ENCODE measurements at places on chromosomes 5 and 9. TPM values are rescaled to one million over a fixed set of nuclear protein-coding genes. Genes with fewer than 3 reads are reported as not detected.

GRCh38 chr5:4023091-4023752 lies 427.6 kb downstream of the IRX1 start:
- no peak overlapping the region for H3K27ac ChIP-seq
- H3K36me3 ChIP-seq: no peaks in the 10 kb centered on the region
- H3K4me1 ChIP-seq: no peaks in the 10 kb centered on the region
- no peak for DNase-seq
- H3K27me3 ChIP-seq: no peaks in the 10 kb centered on the region
- no peak overlapping the region for H3K4me3 ChIP-seq

DNA sequence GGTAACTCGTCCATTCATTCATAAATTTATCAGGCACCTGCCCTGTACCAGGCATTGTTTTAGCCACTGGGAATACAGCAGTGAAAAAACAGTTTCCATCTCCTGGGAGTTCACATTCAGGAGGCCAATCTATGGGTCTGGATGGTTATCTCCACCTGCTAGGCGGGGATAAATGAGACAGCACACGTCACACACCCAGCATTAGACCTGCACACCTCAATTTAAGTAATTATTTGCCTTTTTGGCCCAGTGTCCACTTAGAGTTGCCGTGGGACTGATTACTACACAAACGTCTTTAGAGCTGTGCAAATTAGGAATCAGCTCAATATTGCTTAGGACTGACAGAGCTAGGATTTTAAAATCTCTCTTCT lies 46.1 kb downstream of the STK10 start:
- peak overlapping the region; percentile 69 for H3K27ac ChIP-seq
- H3K4me3 ChIP-seq: no peak overlapping the region
- no peaks in the 10 kb centered on the region for H3K27me3 ChIP-seq
- DNase-seq: no peak
- peaks cover 30% of the 10 kb centered on the region for H3K4me1 ChIP-seq
- no peaks in the 10 kb centered on the region for H3K36me3 ChIP-seq

- H3K4me3 ChIP-seq: no peak overlapping the region
- no peaks in the 10 kb centered on the region for H3K4me1 ChIP-seq
- no peaks in the 10 kb centered on the region for H3K27me3 ChIP-seq
- no peaks in the 10 kb centered on the region for H3K36me3 ChIP-seq
- H3K27ac ChIP-seq: no peak overlapping the region
Observed at GRCh38 chr5:59178071-59178470, 595.2 kb downstream of the RAB3C start.

DNA sequence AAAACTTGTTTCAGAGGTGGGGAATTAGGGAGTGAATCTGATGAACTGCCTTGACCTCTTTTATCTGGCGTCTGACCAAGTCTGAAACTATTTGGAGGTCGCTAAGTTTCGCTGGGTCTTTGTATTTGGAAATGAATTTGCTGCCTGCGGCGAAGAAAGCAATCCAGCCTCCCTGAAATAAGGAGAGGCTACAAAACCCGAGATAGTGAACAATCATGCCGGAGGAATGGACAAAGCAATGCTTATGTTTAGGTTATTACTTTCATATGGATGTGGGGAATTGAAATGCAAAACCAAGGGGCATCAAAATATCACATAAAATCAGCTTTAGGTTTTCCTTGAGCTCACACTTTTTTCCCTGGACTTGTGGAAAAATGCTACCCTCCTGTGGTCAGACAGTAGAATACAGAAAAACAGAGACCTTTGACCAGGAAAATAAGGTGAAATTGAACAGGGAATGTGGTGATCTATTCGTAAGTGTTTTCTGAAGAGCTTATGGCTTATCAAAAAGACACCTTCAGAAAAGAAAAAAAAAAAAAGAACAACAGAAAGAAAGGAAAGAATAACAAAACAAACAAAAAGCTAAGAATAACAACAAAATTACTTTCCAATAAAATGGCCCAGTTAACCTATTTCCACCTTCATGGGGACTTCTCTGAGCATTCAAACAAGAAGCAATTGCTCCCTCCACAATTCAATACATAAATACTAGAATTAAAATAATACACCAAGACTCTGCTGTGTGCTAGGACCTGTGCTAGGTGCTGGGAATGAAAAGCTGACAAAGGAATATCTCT lies 68.6 kb upstream of the DPYSL3 start:
- H3K4me1 ChIP-seq: no peaks in the 10 kb centered on the region
- no peak overlapping the region for H3K4me3 ChIP-seq
- peak overlapping the region; percentile 13 for H3K27ac ChIP-seq

GRCh38 chr5:72818866-72819534 lies 2.5 kb downstream of the TNPO1 start:
- peaks cover 17% of the 10 kb centered on the region for H3K4me1 ChIP-seq
- H3K36me3 ChIP-seq: no peaks in the 10 kb centered on the region

DNA sequence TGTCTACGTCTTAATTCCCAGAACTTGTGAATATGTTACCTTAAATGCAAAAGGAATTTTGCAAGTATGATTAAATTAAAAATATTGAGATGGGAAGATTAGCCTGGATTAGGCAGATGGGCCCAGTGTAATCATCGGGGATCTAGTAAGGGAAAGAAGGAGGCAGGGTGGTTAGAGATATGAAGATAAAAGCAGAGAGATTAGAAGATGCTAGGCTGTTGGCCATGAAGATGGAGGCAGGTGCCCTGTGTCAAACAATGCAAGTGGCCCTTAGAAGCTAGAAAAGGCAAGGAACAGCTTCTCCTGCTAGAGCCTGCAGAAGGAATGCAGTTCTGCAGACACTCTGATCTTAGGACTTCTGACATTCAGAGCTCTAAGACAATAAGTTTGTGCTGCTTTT lies 28.8 kb upstream of the ISOC1 start:
- H3K27ac ChIP-seq: no peak overlapping the region
- H3K36me3 ChIP-seq: no peaks in the 10 kb centered on the region
- H3K4me1 ChIP-seq: no peaks in the 10 kb centered on the region
- no peak for DNase-seq

- DNase-seq: peak; percentile 2
- H3K4me1 ChIP-seq: no peaks in the 10 kb centered on the region
- no peaks in the 10 kb centered on the region for H3K36me3 ChIP-seq
- no peak overlapping the region for H3K4me3 ChIP-seq
- no peak overlapping the region for H3K27ac ChIP-seq
Observed at GRCh38 chr9:87675906-87676515, 49.9 kb upstream of the CTSL start.

DNA sequence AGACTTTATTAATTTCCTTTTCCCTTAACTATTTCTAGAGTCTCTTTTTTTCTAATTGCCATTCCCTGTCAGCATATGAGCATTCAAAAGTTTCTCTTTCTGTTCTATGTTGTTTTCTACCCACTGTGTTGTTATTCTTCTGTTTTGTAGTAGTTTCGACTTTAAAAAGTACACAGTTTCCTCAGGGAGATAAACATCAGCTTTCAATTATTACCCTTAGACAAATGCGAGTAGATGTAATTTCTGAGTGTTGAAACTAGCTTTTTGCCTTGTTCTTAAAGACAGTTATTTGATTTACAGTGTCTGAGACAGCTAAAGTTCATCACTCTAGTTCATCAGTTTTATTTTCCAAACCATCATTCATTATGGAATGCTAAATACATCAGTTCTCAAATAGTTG lies 19.5 kb downstream of the MTREX start:
- H3K4me1 ChIP-seq: no peaks in the 10 kb centered on the region
- no peaks in the 10 kb centered on the region for H3K36me3 ChIP-seq
- H3K27ac ChIP-seq: no peak overlapping the region
- H3K27me3 ChIP-seq: no peaks in the 10 kb centered on the region

GRCh38 chr9:3330792-3331420 lies 194.9 kb downstream of the RFX3 start:
- H3K27ac ChIP-seq: no peak overlapping the region
- H3K36me3 ChIP-seq: no peaks in the 10 kb centered on the region
- no peak overlapping the region for H3K4me3 ChIP-seq
- no peaks in the 10 kb centered on the region for H3K4me1 ChIP-seq
- no peak for DNase-seq
- H3K27me3 ChIP-seq: no peaks in the 10 kb centered on the region

- no peaks in the 10 kb centered on the region for H3K36me3 ChIP-seq
- no peaks in the 10 kb centered on the region for H3K27me3 ChIP-seq
- no peak overlapping the region for H3K4me3 ChIP-seq
- no peak overlapping the region for H3K27ac ChIP-seq
Observed at GRCh38 chr5:72041654-72042053, 65.6 kb upstream of the MAP1B start.

- DNase-seq: no peak
- H3K4me1 ChIP-seq: no peaks in the 10 kb centered on the region
- H3K27me3 ChIP-seq: no peaks in the 10 kb centered on the region
- no peaks in the 10 kb centered on the region for H3K36me3 ChIP-seq
- no peak overlapping the region for H3K27ac ChIP-seq
Observed at GRCh38 chr5:66467564-66467963, 128.6 kb upstream of the MAST4 start.

DNA sequence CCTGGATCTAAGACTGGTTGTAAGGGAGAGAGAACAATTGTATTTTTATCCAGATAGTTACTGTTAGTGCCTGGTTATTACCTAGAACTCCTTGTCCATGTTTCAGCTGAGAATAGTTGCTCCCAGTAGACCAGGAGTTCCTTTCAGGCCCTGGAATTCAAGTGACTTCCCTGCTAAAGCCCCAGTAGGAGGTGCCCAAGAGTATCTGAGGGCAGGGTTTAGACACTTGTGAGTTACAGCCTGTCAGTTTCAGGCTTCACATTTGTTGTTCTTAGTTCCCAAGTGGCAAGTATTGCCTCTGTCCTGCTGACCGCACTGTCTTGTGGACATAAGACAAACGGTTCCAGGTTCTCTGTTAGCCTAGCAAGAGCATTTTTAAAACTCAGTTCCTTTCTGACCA lies 743.9 kb upstream of the SEMA6A start:
- no peaks in the 10 kb centered on the region for H3K27me3 ChIP-seq
- no peaks in the 10 kb centered on the region for H3K36me3 ChIP-seq
- no peak overlapping the region for H3K27ac ChIP-seq
- no peaks in the 10 kb centered on the region for H3K4me1 ChIP-seq
- H3K4me3 ChIP-seq: no peak overlapping the region

DNA sequence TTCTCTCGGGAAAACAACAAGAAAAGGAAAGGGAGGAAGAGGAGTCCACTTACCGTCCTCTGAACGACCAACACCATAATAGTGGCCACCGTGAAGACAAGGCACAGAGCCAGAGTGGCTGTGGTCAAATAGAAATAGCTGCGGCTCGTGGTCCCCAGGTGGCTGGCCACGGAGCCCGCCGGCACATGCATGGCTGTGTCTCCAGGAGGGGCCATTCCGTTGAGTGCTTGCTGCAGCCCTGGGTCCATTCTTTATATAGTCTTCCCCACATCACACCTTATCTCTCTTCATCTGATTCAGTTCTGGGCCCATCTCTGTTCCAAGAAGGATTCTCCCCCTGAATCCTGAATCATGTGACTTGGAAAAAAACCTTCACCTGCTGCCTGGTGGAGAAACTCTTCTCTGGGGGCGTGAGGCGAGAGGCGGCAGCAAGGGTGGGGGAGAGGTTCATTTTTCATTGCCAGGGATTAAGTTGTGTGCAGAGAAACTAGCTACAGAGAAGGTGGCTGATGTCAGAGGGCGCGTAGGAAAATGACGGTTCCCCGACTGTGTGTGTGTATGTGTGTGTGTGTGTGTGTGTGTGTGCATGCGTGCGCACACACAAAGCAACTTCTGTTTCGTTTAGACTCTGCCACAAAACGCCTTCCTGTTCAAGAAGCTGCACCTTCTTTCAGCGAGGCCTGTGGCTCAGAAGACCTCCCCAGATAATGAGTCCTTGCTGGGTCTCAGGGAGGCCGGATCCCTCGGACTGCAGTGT lies at the start of gene TNFSF8:
Gene TNFSF8 (minus strand): TSS at position 536 of the 757 bp plus-strand sequence. CDS start 288 bp downstream, at position 248.
- no peak for DNase-seq
- H3K36me3 ChIP-seq: no peaks in the 10 kb centered on the region
- H3K27ac ChIP-seq: no peak within 1 kb of the TSS
- H3K4me3 ChIP-seq: no peak within 1 kb of the TSS

- no peaks in the 10 kb centered on the region for H3K27me3 ChIP-seq
- H3K4me3 ChIP-seq: no peak overlapping the region
- no peaks in the 10 kb centered on the region for H3K36me3 ChIP-seq
- no peak for DNase-seq
Observed at GRCh38 chr5:35672995-35673394, 55.3 kb downstream of the SPEF2 start.

TICAM2 gene
- not detected for total RNA-seq

UBE2QL1 gene
- 0.36 TPM for total RNA-seq

MCCC2 gene
- total RNA-seq: 26.8 TPM

GAPVD1 gene
- total RNA-seq: 50.0 TPM
